ENCODE measurements at places on chromosomes 7 and 10. TPM values are rescaled to one million over a fixed set of nuclear protein-coding genes. Genes with fewer than 3 reads are reported as not detected.

The FXYD4 gene
- total RNA-seq: not detected

The WASHC2A gene
- total RNA-seq: 29.0 TPM

The FIS1 gene
- 106 TPM for total RNA-seq

The DENND11 gene
- 10.2 TPM for total RNA-seq

The PLEKHA1 gene
- 56.5 TPM for total RNA-seq

The PNLIP gene
- total RNA-seq: not detected

The TRUB1 gene
- total RNA-seq: 35.0 TPM

The TEX36 gene
- not detected for total RNA-seq

The SEMA3A gene
- total RNA-seq: 12.8 TPM

The FRG2B gene
- total RNA-seq: not detected

DNA sequence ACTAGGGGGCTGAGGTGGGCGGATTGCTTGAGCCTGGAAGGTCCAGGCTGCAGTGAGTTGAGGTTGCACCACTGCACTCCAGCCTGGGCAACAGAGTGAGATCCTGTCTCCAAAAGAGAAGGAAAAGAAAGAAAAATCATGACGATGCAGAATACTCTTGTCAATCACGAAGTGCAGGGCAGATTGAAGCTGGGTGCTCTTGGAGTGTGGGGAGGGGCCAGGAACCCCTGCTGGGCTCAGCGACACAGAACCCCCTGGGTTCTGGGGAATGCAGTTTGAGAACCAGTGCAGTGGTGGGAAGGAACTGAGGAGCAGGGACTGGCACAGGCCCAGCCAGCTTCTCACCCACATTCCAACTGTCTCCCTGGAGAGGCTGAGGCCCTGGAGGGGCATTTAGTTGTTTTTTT, 10.8 kb upstream of the INTS1 start:
- no peak for DNase-seq

DNA sequence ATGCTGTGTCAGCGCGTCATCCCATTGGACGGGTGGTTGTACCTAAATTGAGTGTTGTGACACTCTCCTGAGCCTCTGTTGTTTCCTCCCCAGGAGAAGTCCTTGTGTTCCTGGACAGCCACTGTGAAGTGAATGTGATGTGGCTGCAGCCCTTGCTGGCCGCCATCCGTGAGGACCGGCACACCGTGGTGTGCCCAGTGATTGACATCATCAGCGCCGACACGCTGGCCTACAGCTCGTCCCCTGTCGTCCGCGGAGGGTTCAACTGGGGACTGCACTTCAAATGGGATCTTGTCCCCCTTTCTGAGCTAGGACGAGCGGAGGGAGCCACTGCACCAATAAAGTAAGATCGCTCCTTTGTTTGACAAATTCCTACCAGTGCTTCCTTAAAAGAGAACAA, 82.5 kb downstream of the GALNT11 start:
- DNase-seq: no peak

GRCh38 chr10:123552760-123553554, 113.2 kb upstream of the GPR26 start:
- DNase-seq: no peak

GRCh38 chr7:98293746-98294145, 12.3 kb downstream of the BRI3 start:
- DNase-seq: no peak

GRCh38 chr7:19161671-19162070, 16.4 kb upstream of the FERD3L start:
- no peak for DNase-seq

DNA sequence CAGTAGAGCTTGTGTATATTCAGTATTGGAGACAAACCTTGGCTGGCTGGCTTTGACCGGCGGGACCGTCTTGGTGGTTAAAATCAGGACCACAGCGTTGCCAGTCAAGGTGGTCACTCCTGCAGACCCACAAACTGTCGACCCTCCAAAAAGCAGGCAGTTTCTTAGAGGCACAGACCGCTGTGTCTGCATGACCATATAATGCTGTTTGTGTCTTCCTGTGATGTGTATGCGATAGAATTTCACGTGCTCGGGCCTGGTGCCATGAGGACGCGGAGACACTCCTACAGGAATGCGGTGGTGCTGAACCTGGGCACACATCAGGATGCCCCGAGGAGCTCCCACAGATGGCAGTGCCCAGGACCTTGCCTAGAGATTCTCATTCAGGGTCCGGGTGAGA, 34.8 kb downstream of the BNIP3 start:
- no peak for DNase-seq

GRCh38 chr7:103630318-103630717, 184.3 kb upstream of the SLC26A5 start:
- DNase-seq: no peak

DNA sequence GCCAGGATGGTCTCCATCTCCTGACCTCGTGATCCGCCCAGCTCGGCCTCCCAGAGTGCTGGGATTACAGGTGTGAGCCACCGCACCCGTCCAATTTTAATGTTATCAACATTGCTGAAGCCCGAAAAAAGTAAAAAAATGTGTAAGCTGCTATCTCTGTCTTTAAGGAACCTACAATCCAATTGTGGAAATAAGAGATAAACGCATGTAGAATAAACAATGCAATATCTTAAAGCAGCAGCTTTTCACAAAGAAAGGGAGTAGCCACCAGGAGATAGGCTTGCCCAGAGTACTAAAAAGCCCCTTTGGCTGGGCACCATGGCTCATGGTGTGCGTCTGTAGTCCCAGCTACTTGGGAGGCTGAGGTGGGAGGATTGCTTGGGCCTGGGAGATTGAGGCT, 282.9 kb upstream of the LYZL1 start:
- DNase-seq: no peak

DNA sequence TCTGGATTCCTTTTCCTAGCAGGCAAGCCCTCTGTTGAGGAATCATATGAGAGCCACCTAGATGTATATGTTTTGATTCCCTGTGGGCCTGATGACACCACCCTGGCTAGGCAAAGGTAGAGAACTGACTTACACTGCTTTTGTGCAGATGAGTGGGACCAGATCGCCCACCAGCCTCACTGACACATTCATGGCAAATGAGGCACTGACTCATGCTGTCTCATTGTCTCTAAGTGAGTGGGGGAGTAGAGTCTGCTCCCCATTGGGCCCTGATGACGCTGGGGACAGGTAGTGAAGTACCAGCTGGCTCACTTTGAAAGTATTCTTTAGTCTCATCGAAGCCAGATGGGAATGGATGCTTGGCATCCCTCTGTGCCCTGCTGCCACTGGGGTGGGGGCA, 326.3 kb downstream of the ABCA13 start:
- DNase-seq: peak; percentile 4

GRCh38 chr10:128069351-128070051, 56.7 kb downstream of the MKI67 start:
- peak; percentile 85 for DNase-seq

GRCh38 chr10:71747551-71748523, 25.5 kb downstream of the VSIR start:
- peak; percentile 48 for DNase-seq

DNA sequence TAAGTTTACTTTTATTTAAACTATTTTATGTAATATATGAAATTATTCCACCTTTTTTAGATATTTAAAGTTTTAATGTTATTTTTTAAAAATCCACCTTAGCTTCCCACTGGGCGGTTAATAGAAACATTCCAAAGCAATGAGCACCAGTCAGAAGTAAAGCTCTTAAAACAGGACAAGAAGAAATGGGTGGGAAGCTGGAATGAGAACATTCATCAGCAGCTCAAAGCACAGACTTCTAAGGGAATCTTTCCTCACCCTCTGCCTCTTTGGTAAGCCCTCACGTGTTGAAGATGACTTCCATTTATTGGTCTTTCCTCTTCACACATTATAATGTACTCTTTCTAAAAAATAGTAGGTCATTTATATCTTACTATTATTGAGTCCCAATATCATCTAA, 3.1 kb downstream of the AGMO start:
- no peak for DNase-seq

DNA sequence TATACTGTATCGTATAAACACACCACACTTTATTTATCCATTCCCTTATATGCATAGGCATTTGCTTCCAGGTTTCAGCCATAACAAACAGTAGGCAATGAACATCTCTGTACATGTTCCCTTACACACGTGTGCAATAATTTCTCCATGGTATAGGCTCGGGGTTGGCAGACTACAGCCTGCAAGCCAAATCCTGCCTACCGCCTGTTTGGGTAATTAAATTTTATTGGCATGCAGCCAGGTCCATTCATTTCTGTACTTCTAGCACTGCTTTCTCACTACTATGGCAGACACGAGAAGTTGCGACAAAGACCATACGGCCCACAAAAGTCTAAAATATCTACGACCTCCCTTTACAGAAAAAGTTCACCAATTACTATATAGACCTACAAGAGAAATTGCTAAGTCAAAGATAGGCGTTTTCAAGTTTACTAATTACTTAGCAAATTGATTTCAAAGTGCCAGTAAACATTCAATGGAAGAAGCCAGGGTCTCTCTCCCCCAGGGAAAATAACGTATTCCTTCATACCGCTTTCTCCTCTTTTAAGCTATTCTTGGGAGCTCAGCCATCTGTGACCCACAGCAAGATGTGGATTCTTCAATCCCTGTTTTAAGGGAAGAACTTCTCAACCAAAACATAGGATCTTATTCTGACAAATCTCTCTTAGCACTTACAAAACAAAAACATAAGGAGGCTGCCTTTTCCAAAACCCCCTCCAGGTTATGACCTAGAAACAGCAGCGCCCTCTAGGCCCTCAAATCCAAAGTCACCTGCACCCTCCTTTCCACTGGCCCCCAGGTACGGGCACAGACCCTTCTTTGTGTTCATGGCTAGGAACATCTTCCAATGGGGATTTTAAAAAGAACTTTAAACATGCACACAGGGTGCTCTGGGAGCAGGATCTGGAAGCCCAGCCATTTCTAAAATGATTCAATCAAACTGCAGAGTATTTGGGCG, 100.5 kb downstream of the FGFR2 start:
- peak; percentile 10 for DNase-seq

DNA sequence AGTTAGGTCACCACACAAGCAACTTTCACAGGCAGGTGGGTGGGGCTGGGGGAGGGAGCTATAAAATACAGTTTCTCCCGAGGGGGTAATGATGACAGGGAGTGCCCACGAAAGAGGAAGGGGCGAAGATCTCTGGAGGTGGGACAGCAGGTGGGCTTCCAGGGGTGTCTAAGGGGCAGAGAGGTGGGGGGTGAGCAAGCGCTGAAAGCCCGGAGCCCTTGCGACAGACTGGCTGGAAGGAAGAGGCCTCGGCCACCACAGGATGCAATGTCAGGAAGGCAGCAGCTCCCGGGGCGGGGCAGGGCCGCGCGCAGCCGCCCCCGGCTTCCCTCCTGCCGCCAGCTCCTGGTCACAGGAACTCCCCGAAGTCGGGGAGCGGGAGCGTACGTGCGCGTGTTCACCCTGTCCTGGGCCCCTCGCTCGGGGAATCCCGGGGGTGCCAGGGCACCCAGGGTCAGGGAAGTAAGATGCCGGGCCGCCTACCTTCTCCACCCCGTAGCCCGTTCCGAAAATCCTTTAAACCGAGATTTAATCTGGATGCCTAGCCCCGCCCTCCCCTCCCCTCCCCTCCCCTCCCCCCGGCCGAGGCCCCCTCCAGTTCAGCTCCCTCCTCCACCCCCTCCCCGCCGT, 105.2 kb upstream of the PPIF start:
- peak; percentile 71 for DNase-seq

DNA sequence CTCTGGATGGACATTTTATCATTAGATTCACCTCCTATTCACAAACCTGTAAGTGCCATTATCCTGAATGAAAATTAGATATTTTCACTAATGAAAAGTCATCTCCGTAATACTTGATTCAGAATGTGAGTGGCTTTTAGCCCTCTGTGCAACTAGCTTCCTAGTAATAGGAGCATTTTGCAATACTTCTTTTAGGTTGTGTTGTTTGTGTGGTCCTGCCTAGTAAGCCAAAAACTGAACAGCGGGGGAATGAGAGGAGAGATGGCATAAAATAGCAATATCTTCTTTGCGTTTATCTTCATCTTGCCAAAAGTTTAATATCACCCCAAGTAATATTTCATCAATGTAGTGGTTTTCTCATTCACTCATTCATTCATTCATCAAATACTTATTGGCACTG, 507.5 kb upstream of the CELF2 start:
- DNase-seq: no peak

DNA sequence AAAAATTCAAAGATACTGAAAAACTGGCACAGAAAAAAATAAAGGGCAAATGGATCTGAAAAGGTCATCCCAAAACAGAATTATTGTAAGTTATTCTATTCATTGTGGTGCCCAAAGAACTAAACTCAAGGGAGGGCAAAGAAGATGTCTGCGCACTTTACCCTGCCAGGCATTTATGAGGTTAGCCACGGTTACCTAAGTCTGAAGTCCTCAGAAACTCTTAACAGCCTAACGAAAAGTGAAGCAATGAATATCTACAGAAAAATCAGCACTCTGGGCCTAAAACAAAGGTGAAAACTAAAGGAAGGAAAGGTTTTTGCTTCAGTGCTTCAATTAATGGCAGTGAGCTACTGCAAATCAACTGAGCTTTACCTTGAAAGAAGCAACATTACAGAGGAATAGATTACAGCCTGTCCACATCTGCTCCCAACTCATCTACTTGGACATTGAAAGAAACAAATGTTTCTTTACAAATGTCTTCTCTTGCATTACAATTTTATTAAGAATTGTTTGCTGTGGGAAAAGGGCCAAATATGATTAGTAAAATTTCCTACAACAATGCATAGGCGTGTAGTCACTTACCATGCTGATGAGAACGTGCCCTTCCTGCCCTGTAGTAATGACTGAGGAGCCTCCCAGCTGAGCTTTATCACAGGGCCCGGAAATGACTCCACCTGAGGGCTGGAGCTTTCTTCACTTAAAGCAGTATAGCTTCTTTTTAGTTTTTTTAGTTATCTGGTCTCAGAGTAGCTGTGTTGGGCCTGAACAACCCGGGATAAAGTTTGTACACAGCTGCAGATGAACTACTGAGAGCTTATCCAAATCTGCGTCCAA, at the start of gene TUBAL3:
Gene TUBAL3 (minus strand): TSS at position 621 of the 834 bp plus-strand sequence. CDS start 36 bp downstream, at position 585.
- peak; percentile 56 for DNase-seq

DNA sequence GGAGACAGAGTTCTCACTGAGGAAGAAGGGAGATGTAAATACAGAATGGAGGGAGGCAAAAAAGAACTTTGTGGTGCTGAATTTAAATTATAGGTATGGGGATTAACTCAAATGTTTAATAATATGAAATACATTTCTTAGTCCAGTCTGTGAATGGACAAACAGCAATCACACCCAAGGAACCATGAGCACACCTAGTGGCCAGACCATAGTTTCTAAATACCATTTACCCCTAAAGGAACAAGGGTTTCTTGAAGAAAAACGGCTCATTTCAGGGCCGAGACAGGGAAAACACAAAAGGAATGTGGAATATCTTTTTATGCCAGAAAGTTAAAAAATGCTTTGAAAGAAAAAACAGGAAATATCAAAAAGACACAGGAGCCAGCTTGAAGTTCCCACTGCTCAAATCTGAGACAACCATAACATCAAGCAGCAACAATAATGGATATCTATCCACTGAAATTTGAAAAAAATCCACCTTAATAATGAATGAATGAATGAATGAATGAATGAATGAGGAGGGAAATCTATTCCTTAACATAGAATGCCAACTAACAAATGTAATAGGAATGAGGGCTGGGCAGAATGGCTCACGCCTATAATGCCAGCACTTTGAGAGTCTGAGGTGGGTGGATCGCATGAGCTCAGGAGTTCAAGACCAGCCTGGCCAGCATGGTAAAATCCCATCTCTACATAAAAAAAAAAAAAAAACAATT, 8.6 kb downstream of the IPMK start:
- no peak for DNase-seq

- DNase-seq: peak; percentile 77
Observed at GRCh38 chr7:151503902-151504714, 15.6 kb downstream of the RHEB start.

Data from mammary epithelial cell (primary cell).